ENCODE measurements at places on chromosomes 2 and 18.

DNA sequence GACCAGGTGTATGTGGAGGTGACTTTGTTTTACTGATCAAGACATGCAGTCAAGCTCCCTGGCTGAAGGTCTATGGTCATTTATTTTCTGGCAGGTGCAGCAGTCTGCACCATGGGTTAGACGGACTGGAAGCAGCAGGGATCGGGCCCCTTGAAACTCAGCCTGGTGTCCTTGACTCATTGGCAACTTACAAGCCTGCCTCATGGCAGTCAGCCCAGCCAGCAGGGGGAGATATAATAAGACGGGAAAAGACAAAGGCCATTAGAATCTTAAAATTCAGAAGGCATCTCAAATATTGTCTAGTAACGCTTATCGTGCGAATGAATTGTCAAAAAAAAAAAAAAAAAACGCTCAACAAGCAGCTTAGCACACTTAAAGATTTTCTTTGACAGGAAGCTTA lies 308.2 kb downstream of the EN1 start:
- DNase-seq = peak; percentile 28

DNA sequence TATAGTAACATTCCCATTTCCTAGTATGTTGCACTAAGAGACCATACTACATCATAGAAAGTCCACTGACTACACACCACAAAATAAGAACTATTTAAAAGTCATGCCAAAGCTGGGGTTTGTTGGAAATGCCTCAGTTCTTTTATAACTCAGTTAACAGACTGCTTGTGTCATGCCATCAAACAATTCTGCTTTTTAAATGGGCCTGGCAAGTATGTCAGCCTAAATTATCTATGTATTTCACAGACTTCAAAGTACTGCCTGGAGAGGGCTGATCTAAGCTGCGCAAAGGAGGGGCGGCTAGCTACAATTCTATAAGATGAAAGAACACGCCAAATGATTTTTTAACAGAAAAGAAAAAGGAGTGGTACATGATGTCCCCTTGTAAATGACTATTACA lies 49.6 kb downstream of the FARSB start:
- DNase-seq = no peak

GRCh38 chr2:204655101-204655500 lies 109.8 kb downstream of the PARD3B start:
- DNase-seq = peak; percentile 62

DNA sequence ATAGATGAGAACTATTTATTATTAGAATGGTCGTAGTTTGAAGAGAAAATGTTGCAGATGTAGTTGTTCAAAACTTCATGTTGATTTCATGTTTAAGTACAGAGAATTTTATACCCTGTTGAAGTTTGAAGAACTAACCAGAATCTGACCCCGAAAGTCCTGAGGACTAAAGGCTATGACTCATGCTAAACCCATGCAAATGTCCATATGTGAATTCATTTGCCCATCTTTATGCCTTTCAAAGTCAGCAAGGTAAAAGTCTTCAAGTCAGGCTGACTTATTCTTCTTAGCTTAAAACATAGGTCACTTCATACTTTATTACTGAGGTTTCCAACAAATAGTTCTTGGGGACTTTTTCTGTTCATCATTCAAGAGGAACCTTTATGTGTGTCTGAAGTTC lies 185.5 kb downstream of the CCDC85A start:
- DNase-seq = no peak

DNA sequence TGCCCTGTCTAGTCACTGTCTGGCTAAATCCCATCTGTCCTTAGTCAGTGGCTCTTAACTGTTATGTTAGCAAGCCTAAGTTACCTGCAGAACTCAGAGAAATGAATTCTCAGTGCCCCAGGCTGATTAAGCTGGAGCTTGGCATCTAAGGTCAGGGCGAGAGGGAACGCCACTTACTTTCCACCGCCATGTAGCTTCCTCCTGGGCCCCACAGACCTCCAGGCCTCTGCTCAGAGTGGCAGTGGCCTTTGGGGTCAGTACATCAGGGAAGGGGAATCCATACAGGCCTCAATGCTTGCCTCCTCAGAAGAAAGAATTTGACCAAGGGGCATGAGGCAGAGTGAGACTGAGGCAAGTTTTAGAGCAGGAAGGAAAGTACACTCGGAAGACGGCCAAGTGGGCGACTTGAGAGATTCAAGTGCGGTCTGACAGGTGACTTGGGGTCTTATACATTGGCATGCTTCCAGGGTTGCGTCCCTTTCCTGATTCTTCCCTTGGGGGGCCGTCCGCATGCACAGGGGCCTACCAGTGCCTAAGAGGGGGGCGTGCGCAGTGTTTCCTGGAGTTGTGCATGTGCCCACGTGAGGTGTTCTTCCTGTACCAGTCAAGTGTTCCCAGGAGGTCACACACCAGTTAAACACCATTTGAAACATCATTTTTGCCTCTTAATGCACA lies 64.1 kb downstream of the EMILIN2 start:
- no peak for DNase-seq

DNA sequence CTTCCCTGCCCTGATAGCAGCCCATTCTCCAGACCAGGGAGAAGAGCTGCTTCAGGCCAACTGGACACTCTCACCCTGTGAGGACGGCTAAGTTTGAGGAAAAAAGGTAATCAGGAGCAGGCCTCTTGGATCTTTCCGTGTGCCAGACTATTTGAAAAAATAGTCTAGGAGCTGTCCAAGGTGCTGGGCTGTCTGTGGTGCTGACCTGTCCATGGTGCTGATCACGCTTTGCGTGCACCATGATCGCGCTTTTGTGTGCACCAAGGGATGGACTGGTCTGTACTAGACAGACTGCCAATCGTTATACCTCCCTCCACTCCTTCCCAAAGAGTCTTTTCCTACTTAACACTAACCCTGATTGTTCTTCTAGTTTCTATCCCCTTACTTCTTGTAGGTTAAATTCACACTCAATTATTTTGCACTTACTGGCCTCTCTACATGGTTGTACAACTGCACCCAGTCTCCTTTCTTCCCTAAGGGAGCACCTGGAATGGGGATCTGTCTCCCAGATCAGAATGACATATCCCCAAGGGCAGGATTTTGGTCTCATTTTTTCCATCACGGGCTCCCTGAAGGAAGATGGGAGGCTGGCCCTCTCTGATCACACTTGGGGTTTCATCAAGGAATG lies 295.4 kb downstream of the CELF4 start:
- peak; percentile 56 for DNase-seq

- DNase-seq = no peak
Observed at GRCh38 chr2:239574434-239575156, 173.8 kb upstream of the HDAC4 start.

GRCh38 chr18:55405893-55406406 lies 182.0 kb downstream of the TCF4 start:
- peak; percentile 77 for DNase-seq

DNA sequence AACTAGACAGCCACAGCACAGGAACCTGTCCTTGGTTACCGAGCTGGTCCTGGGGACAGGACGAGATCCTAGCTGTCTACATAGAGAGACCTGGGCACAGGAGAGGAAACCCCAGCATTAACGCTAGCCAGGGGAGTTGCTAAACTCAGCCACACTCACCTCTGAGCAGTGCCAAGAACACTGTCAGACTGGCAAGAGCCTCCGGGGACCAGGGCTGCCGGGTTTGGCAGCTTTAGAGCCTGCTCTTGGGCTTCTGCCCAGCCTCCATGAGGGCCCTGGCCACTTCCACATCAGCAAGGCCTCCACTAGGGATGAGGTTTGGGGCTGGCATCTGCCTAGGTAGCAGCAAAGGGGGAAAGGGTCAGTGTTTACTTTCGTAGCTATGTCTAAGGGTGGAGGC lies 6.7 kb downstream of the TMBIM1 start:
- DNase-seq = peak; percentile 68

GRCh38 chr18:36468161-36468560 lies 170.6 kb downstream of the FHOD3 start:
- DNase-seq = no peak

- no peak for DNase-seq
Observed at GRCh38 chr2:109160714-109161440, 31.9 kb downstream of the SH3RF3 start.

GRCh38 chr18:11387880-11388279 lies 221.5 kb upstream of the SLC35G4 start:
- DNase-seq = peak; percentile 12

GRCh38 chr2:183088061-183088460 lies 9.5 kb downstream of the DUSP19 start:
- DNase-seq = no peak

DNA sequence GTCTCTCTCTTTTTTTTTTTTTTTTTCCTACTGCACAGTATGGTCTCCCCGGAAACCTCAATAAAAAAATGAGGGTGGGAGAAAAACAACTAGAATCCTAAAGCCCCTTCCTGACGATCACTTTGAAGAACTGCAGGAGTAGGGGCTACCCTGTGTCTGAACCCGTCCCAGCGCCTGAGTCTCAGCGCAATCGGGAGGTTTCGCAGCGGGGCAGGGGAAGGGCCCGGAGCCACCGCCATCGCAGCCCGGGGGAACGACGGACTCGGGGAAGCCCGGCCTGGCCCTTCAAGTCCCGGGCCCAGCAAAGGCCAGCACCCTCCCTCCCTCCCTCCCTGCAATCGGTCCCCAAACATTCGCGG lies 411 bp downstream of the NARS1 start:
- peak; percentile 28 for DNase-seq

DNA sequence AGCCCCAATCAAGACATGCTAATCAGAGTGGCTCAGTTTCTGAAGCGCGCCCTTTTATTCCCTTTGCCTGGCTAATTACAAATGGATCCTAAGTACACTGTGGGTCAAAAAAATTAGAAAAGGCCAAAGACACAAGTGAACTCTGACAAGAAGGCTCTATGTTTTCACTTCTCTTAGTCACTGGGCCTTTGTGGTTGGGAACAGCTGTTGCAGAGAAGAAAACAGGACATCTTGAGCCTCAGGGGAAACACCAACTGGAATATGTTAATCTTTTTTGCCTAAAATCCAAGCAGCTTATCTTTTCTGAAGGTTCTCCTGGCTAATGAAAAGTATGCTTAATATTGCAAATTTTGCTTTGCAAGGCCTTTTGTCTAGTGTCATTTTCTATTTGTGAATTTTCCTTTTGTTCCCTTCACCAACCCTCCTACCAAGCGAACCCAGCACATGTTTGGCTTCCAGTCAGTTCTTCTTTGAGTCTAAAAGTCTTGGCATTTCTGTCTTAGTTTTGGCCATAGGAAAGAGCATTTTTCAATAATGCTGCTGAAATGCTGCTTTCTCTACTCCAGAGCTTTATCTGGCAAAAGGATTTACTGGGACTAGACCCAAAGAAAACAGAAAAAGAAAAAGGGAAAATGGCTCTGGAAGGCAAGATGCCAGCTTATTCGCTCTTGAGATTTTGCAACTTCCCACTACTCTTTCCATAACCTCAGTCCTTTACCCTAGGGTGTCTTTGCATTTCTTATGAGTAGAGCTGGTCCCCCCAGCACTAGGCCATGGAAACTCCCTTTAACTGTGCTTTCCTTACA lies 440.2 kb upstream of the ST6GAL2 start:
- no peak for DNase-seq

GRCh38 chr2:38652431-38653273 lies 13.3 kb upstream of the GALM start:
- no peak for DNase-seq

- no peak for DNase-seq
Observed at GRCh38 chr2:234438305-234438977, 58.4 kb downstream of the ARL4C start.

GRCh38 chr2:37875403-37875906 lies 49.6 kb upstream of the RMDN2 start:
- DNase-seq = no peak

DNA sequence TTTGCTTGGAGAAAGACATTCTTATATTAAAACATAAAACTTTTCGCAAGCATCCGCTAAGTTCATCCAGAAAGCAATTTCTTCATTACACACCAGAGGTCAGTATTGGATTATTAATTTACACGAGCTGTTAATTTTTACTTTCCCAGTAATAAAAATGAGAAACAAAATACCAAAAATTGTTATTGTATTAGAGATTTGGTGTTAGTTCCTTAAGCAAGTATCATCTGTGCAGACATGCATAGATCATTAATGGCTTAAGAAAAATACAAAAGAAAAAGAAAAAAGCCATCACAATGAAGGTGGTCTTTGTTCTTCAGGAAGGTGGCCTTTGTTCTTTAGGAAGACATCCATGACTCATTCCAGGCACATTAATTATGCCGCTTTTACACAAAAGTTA lies 53.6 kb upstream of the HNMT start:
- DNase-seq = peak; percentile 22

DNA sequence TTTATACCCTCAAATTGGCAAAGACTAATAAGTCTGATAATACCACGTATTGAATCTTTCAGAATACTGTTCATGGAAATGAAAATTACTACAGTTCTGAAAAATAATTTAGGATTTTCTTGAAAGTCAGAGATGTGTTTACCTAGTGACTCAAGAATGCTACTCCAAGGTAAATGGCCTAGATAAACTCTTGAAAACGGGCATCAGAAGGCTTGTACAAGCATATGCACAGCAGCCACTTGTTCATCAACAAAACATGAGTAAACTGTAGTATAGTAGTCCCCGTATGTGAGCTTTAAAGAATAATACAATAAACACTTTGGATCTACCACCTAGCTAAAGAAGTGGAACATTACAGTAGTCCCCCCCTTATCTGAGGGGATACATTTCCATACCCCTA lies 157.5 kb downstream of the THADA start:
- no peak for DNase-seq

DNA sequence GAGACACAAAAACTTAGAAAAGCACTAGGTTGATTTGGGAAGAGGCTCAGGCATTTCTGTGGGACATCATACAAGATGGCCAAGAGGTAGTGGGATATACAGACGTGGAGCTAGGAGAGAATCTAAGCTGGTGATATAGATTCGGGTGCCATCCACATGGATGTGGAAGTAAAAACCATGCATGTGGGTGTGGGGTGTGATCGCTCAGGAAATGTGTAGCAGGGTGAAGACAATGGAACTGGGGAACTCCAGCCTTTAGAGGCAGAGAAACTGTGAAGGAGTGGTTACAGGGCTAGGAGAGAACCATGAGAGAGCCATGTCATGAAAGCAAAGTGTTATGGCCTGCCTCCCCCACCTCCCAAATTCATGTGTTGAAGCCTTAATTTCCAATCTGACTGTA lies 43.0 kb upstream of the CTLA4 start:
- no peak for DNase-seq

DNA sequence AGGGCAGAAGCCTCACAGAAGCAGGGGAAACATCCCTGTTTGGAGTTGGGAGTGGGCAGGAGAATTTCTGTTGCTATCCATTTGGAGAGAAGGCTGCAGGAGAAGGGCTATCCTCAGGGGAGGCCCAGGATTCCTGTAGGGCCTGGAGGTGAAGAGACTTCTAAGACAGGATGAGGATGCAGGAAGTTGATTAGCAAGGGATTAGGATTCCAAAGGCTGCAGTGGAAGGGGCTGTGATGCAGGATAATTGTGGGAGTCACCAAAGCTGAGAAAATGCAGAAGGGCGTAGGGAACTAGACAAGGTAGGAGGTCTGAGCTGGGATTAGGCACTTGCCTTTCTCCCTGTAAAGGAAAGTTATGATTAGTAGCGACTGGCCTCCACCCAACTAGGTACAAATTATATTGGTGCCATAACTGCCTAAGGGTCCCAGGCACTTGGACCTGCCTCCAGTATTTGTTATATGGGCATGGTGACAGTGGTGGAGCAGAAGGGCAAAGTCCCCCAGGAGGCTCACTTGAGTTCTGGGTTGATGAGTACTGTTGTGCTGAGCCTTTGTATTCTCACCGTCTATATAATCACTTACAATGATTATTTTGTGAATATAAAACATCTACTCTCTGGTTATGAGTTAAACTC lies 96.4 kb upstream of the MSTN start:
- DNase-seq = no peak

Data from AG08395 (cell line).